ENCODE measurements at places on chromosomes 5 and 9. TPM values are rescaled to one million over a fixed set of nuclear protein-coding genes. Genes with fewer than 3 reads are reported as not detected.

GRCh38 chr5:2453781-2454180 lies 297.7 kb downstream of the IRX2 start:
- no peak overlapping the region for H3K27ac ChIP-seq
- no peaks in the 10 kb centered on the region for H3K4me1 ChIP-seq
- no peaks in the 10 kb centered on the region for H3K36me3 ChIP-seq
- no peaks in the 10 kb centered on the region for H3K27me3 ChIP-seq

PRSS3 gene
- total RNA-seq = not detected

DNA sequence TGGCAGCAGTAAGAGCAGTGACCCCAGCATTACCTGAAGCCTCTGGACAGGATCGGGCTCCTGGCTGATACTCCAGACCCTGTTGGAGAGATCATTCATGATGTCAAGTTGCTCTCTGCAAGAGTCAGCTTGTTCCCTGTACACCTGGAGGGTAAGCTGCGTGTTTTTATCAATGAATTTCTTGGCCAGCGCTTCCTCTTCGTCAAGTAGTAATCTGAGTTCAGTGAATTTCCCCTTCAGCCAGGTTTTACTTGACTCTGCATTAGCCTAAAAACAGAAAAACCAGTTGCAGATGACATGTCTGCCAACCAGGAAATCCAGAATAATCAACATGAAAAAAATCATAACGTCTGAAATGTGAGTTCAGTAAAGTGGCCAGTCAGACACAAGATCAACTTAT lies 19.1 kb downstream of the TRIM14 start:
- H3K36me3 ChIP-seq = no peaks in the 10 kb centered on the region
- DNase-seq = no peak
- no peaks in the 10 kb centered on the region for H3K4me1 ChIP-seq
- no peaks in the 10 kb centered on the region for H3K27me3 ChIP-seq
- no peak overlapping the region for H3K27ac ChIP-seq

- H3K4me1 ChIP-seq = no peaks in the 10 kb centered on the region
- no peaks in the 10 kb centered on the region for H3K27me3 ChIP-seq
- no peak overlapping the region for H3K27ac ChIP-seq
- no peak for DNase-seq
- H3K36me3 ChIP-seq = no peaks in the 10 kb centered on the region
These were observed 129.1 kb upstream of the MEF2C start for GRCh38 chr5:89011778-89012711.

DNA sequence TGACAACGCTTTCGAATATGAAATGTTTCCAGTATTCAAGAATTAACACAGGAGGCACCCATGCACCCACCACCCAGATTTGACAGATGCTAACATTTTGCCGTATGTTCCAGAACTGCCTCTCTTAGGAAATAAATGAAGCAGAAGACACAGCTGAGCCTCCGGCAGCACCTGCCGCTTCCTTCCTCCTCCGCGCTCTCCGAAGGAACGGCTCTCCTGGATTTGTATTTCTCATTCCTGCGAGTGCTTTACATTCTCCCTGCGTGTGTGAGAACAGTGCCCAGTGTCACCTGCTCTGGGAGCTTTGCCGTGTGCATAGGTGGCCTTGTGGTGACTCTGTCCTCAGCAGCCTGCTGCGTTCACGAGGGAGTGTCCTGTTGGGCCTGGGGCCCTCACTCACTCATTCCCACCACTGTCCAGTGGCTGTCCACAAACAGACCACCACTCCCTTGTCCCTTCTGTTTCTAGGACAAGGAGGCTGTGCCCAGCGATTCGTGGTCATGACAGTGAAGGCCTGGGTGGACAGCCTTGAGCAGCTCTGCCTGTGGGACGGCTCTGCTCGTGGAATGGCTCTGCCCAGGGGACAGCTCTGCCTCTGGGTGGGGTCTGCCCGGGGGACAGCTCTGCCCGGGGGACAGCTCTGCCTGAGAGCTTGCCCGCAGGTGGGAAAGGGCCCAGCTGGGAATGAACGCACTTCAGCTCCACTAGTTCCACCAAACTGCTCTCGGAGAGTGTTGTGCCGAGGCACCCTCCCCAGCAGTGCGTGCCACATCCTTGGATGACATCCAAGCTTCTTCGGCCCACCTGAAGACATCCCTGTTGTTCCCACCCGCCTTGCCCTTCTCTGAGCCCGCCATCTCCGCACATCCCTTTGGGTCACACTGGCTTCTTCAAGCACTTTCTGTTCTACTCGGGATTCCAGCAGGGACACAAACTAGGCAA lies 170.5 kb upstream of the PPP1R26 start:
- H3K27ac ChIP-seq = no peak overlapping the region
- H3K4me1 ChIP-seq = no peaks in the 10 kb centered on the region
- H3K36me3 ChIP-seq = no peaks in the 10 kb centered on the region
- no peak for DNase-seq
- no peaks in the 10 kb centered on the region for H3K27me3 ChIP-seq
- H3K4me3 ChIP-seq = no peak overlapping the region

INPP5E gene
- 20.2 TPM for total RNA-seq

- no peak overlapping the region for H3K4me3 ChIP-seq
- no peak overlapping the region for H3K27ac ChIP-seq
- H3K27me3 ChIP-seq = no peaks in the 10 kb centered on the region
- no peaks in the 10 kb centered on the region for H3K36me3 ChIP-seq
- no peaks in the 10 kb centered on the region for H3K4me1 ChIP-seq
These were observed 356.7 kb downstream of the ARRDC3 start for GRCh38 chr5:91026466-91026865.

ADRA1B gene
- 20.6 TPM for total RNA-seq

UBE2D2 gene
- 65.9 TPM for total RNA-seq

Data from ascending aorta (tissue), 2 donors.